ENCODE measurements at places on chromosomes 11 and 22.

DNA sequence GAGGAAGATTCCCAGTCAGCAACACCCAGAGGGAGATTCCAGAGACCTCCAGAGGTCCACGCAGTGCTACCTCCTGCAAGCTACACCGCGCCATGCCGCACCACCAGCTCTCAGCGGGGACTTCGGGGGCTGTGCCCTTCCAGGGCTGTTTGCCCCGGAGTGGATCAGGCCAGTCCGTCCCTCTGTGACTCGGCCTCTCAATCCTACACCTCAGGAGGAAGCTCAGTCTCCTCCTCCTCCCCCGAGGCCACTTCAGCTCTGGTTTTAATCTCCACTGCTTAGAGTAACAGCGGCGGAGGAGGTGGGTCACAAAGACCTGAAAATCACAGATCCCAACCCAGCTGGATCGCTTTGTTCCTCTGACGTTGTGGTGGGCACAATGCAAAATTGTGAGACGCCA lies 68.6 kb downstream of the PHF21B start:
- no peak for DNase-seq

DNA sequence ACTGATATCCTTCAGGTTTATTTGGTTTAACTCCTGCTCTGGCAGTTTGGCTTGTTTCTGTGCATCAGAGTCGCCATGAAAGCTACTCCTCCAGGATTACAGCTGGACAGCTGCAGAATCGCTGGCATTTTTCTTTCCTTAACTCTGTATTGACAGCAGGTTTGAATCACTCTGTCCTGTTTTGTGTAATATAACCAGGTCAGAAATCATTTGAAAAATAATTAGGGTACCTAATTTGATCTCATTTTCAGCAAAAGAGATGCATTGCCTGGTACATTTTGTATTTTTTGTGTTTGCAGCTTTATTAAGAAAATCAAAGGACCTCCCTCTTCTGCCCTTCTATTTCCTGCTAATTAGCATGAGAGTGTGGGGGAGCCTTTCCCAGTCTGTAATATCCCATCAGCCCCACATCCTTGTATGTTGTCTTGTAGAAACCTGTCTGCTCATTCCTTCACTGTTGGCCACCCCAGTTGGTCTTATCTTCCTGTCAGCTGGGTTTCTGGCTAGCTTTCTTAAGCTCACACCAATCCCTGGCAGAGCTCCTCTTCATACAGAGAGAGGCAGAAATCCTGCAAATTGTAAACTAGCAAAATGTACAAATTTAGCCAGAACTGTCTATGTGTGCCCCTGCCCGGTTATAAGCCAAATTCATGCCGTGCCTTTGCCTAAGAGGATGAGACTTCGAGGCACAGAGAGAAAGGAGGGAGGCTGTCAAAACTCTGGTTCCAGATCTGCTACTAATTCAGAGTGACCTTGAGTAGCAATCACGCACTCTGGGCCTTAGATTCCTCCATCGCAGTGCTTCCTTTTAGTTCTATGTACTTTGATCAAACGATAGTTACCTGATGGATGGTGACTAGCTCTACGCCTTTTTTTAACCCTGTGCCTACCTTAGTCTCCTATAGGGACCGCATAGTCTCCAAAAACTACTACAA lies 200.6 kb downstream of the NAV2 start:
- no peak for DNase-seq

DNA sequence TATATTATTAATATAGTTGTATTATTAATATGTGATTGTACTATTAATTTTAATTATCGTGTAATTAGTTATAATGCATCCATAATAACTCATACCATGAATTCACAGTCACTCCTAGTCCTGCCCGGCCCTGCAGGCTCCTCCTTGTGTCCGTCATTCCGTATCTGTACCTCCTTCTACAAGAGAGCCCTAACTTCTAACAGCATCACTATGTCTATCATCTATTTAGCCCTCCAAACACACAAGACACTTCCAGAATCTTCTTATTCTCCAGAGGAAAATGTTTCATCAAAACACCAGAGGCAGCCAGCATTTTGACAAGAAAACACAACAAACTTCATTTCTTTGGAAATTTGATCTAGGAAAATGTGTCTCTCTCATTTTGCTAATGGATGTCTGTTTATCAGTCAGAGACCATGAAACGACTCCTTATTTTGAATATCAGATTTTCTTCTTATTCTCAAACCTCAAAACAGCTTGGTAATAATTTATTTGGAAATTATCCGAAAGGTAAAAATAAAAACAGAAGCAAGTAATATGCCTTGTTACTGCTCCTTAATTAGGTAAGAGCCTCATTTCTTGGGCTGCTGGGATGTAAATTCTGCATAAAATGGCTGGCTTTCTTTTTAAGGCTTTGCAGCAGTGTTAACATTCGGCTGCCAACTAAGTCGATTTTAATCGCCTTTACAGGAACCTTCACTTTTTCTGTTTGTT lies 23.1 kb upstream of the SEPTIN5 start:
- DNase-seq = no peak

DNA sequence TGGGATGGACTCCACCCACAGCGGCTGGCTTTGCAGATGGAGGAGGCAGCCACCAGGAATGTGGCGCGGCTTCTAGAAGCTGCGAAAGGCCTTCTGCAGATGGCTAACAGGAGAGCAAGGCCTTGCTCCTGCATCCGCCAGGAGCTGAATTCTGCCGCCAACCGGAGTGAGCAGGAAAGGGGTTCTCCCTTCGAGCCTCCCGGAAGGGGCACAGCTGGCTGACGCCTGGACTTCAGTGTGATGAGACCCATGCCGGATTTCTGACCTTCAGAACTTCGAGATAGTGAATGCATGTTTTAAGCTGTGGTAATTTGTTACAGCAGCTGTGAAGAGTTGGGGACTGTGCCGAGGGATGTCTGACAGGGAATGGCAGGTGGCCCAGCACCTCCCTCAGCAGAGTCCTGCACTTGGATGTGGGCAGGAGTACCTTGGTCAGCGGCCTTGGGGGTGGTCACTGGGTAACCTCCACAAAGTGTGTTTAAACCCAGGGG lies 7.7 kb downstream of the TBC1D22A start:
- DNase-seq = no peak

DNA sequence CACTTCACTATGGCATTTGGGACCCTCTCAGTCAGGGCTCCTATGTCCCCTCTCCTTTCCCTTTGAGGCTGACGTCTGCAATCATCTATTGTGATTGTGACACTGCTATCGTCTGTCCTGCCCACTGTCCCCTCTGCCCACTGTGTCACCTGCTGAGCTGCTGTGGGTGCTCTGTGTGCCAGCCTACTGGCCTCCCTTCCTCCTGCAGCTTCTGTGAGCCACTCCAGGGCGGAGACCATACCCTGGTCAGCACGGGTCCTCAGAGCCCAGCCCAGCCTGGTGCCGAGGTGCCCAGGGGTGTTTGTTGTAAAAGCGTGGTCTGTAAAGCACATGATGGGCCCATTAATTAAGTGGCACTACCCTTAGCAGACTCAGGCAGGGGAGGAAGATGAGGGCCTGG lies 29.4 kb downstream of the MPPED1 start:
- DNase-seq = no peak

GRCh38 chr11:17646451-17647145 lies 72.8 kb upstream of the MYOD1 start:
- no peak for DNase-seq

- DNase-seq = no peak
Observed at GRCh38 chr11:75800136-75800675, 14.8 kb upstream of the UVRAG start.

- no peak for DNase-seq
Observed at GRCh38 chr11:75292943-75293342, 52.4 kb downstream of the TPBGL start.

GRCh38 chr22:20206709-20207215 lies 55.9 kb upstream of the CCDC188 start:
- no peak for DNase-seq

GRCh38 chr11:7480113-7480512 lies 5.2 kb upstream of the OLFML1 start:
- DNase-seq = no peak

DNA sequence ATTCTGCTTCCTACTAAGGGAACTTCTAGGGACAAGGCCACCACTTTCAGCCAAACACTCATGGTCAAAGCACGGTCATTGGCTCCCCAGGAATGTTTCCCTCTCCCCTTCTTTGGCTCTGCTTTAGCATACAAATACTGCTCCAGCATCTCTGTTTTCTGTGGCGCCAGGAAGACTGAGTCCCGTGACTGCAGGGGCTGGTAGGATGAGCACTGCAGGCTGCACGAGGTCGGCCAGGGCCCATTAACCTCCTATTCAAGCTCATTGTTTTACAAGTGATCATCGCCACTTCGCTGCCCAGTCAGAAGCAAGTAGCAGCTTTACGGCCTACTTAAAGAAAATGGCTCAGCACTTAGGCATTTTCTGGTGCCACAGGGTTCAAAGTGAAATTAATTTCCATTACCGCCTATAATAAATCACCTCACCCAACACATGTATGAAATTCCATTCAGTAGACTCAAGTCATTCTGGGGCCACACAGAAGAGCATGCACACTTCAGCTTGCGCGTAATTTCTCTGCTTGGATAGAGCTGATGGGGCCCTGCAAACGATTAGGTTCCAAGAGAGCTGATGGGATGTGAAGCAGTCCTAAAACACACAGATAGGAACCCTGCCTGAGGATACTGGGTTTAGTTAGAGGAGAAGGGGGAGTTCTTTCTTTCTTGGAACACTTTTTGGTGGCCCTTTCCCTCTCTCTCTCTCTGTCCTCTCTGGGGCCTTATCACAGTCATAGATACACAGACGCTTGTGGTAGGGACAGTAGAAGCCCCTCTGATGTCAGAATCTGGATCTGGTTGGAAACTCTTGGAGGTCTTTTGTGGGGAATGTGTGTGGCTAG lies 173.7 kb downstream of the KIF18A start:
- no peak for DNase-seq

DNA sequence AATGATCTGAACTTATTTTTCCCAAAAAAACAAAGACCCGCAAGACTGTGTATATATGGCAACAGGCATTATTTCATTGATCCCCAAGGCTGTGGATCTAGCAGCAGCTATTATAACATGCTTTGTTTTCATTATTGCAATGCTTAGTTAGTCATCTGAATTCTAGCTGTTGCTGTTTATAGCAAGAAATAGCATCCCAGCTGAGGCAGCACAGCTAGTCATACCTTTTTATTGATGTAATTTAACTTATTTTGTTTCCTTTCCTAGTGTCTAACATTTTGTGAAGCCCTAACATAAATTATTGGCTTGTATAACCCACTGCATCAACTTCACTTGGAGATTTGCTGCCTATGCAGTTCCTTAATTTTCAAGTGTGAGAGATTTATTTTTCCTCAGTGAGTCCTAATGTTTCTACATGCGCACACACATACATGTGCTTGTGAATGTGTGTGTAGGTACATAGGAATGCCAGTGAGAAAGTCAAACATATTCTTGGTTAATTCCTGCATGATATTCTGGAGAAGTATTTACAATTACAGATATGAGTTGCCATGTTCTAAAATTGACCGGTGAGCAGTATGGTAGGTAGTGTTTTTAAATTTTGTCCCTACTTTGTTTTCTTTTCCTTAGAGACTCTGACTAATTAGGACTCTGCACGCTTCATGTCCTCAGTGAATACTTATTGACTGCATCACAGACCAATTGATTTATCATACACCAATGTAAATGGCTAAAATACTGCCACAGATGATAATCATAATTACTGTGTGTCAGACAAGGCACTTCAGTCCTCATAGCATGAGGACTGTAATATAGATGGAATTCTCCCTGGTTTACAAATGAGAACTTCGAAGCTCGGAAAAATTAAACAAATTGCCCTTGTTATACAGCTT lies 119.3 kb downstream of the WNT11 start:
- no peak for DNase-seq

GRCh38 chr11:130740819-130741218 lies 175.5 kb downstream of the SNX19 start:
- DNase-seq = no peak

DNA sequence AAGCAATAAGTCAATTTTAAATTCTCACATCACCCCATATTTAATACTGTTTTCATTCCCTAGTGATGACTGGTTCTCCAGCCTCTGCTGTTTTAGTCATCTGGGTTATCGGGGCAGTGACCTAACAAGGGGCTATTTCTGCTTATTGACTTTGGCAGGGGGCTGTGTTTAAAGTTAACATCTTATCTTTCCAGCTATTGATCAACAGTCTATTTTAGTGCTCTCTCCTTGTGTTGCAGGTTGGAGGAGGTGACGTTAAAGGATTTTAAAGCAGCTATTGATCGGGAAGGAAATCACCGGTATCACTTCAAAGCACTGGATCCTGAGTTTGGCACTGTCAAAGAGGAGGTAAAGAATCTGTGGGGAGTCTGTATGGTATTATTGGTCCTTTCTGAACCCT lies 7.7 kb upstream of the DLAT start:
- no peak for DNase-seq

DNA sequence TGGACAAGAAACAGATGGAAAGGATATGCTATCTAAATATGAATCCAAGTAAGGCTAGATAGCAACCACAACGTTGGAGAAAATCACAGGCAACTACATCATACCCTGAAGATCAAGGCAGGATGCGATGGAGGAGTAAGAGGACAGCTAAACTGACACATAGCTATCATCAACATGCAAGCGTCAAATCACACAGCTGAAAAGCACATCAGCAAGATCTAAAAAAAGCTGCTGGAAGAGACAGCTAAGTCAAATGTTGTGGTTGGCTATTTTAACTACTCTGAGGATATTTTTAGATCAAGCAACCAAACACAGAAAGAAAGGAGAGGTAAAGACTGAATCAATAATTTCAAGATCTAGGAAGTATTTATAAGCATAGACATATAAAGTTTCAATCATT lies 466.9 kb downstream of the BRD1 start:
- no peak for DNase-seq

DNA sequence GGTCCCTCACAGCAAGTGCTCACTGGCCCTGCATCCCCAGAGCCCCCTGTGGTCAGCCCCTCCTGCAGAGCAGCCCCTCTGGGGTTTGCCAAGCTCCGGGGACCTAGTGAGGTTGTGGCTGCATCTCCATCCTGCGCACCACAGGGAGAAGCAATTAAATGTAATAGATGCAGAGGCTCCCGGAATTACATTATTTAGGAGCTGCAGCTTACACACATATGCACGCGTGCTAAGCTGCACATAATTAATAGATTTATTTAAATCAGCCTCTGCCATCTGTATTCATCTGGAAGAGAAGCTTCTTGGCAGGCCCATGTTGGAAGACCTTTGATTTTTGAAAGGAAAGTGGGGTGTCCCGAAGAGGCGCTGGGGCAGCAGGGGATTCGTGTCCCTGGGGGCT lies 1271.5 kb downstream of the BRD1 start:
- no peak for DNase-seq

DNA sequence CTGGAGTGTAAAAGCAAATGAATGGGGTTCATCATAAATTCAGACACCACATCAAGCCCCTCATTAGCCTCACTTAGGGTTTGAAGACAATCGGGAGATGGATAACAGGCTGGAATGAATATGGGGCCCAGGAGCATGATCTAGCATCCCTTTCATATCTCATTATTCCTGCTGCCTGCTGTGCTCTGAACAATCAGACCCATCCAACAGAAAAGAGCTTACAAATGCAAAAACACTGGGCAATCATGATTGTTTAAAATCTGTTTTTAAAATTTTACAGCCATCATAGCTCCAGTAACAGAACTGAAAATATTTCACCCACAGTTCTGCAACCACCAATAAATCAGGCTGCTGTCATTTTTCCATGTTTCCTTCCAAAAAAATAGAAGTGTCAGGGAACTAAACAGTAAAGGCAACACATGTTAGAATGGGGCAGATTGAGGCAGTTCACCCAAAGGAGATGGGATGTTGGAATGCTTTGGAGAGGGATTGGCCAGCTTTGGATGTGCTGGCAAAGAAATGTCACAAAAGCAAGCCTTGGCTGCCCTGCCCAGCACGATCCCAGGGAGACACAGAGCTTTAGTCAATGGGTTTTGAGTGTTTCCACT lies 47.8 kb upstream of the BMAL1 start:
- no peak for DNase-seq

GRCh38 chr11:111913031-111913861 lies 712 bp downstream of the HSPB2 start:
- DNase-seq = no peak
